Hematopoietic multipotent progenitor cell treated with erythropoietin and hydrocortisone succinate and interleukin-3 and kit ligand, for 4 days (in vitro differentiated cells): ENCODE measurements at places on chromosomes 2 and 18.

- DNase-seq: no peak
Measured at GRCh38 chr2:216445501-216445900, 33.2 kb downstream of the SMARCAL1 start.

- no peak for DNase-seq
Measured at GRCh38 chr2:163467251-163467630, 268.6 kb downstream of the FIGN start.

GRCh38 chr18:37391698-37392548 lies 173.7 kb downstream of the CELF4 start:
- peak; percentile 5 for DNase-seq

DNA sequence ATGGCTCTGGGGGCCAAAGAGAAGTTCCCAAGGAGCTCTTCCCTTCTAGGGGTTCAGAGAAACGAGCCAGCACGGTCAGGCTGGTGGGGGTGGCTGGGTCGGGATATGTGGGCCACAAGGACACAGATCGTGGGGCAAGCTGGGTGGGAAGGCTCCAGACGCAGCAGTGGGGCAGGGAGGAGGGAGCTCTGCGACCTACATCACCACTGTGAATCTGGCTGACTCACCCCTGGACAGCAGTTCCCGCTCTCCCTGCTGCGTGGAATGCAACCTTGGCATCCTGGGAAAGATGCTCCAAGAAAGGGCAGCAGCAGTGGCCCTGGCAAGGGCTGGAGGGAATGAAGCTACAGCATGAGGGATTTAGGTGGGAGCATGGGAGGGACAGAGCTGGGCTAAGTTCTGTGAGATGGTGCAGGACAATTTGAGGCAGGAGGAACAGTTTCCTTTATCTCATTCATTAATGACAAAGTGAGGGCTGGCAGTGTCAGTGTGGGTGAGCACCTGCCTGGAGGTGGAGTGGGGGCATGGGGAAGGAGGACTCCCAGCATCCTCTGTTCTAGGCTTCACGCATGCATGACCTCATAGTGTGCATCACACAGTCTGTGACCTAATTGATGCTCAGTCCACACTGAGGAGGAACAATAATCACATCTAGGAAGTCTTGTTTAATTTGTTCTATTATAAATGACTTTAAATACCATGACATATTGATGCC lies 25.0 kb downstream of the CELF4 start:
- no peak for DNase-seq

DNA sequence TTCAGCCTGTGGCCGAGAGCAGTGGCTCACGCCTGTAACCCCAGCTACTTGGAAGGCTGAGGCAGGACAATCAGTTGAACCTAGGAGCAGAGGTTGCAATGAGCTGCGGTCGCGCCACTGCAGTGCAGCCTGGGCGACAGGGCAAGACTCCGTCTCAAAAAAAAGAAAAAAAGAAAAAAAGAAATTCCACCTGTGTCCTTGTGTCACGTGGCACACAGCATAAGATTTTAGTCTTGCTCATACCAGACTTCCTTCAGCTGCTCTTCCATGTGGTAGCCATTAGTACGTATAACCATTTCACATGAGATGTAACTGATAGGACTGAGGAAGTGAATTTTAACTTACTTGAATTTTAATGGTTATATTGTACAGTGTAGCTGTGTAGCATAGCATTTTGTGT lies 4.0 kb downstream of the NOP58 start:
- peak; percentile 72 for DNase-seq

DNA sequence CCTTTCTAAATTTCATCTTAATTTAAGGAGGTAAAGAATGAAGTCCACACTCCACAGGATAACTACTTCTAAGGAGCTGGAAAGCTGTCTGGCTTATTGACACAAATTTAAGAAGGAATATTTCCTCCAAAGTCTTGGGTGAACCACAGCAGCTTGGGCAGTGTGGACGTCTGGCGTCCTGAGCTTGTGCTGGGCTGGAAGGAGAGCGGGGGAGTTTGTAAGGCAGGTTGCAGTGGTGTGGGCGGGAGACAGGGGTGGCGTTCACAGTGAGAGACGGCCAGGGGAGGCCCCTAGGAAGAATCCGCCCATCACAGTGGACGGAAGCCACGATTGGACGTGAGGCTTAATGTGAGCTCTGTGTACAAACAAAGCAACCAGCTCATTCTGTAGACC lies 25.7 kb downstream of the ADI1 start:
- DNase-seq: no peak

GRCh38 chr18:10261344-10262276 lies 192.8 kb upstream of the APCDD1 start:
- DNase-seq: peak; percentile 26

DNA sequence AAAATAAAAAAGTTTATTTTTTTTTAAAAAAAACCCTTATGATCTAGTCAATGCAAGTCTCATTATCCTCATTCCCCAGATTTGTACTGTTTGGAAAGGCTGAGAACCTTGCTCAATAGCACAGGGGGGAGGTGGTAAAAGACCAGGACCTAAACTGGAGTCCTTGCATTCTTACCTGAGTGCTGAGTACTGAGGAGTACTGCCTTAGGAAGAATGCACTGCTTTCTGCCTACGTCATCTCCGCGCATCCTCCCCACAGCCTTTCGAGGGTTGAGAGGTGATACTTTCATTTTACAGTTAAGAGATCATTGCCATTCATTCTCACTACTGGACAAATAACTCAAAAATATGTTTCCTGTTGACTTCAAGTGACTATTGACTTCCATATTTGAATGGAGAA lies 73.8 kb downstream of the MAP3K20 start:
- DNase-seq: no peak
